Urothelium cell line (cell line): ENCODE measurements at places on chromosomes 2 and 18.
A peak's percentile ranks its signal among the peaks of the same experiment; 100 is the strongest.

DNA sequence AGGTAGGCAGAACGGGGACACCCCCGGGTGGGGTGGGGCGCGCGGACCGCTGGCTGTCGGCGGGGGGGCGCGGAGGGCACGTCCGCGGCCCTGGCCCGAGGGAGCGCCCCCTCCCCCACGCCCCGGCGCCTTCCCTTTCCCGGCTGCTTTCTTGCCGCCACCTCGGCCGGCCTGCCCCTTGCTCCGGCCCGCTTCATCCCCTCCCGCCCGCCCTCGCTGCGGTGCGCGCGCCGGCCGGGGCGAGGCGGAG lies 443 bp downstream of the VAPA start:
- peak; percentile 78 for DNase-seq

DNA sequence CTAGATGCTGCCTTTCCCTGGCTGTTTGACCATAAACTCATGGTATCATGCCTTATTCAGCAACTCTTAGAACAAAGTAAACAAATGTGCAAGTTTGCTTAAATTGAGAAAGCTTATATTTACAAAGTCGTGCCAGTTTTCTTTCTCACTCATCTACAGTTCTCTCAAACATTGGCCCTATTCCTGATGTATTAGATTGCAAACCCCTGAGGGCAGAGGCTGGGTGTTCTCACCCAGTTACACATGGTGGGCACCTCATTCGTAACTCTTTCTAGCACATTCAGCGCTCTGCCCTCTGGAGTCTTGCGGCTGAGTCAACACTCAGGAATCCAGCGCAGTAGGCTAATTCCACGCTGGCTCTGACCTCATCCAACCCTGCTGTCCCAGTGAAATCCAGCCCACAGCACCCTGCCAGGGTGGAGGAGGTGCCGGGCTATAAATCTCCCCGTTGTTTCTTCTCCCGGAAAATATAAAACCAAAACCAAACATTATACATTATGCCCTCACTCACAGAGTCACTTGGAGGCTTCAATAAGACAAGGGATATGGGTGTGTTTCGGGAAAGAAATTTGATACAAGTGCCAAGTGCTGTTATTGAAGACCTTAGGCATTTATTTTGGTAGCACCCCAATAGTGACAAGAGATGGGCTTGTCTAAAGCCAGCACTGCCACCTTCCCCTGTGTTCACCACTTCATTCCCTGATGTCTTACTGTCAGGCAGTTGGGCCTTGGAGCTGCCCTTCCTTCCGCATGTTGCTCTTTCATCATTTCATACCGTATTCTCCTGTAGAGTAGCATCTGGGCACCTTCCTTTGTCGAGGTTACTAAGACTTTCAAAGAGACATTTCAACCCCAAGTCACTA lies 287.4 kb downstream of the PRKCE start:
- DNase-seq, result peak; percentile 92

DNA sequence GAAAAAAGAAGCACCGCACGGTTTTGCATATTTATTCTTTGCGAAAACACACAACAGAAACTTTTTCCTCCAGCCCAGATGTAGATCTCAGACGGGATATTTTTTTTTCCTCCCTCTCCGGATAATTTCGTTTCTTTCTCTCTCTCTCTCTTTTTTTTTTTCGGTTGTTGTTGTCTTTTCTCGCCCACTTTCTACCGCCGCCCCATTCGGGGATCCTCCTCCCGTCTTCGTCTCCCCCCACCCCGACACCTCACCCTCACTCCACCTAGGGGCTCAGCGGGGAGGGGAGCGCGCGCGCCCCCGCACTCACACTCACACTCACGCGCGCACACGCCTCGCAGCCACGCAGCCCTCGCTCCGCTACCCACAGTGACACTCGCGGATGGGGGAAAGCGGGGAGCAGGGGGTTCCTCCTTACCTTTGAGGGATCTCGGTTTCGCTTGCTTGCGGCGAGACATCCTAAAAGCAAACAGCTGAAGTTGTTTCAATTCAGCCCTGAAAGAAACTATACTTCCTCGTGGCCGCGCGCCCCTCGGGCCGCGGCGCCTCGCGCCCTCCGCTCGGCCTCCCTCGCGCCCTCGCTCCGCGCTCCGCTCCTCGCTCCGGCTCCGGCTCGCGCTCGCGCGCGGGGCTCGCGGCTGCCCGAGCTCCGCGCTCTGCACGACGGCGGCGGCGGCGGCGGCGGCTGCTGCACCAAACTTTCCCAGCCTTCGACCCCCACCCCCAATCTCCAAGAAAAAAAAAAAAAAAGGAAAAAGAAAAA lies 1.3 kb downstream of the ZNF521 start:
- DNase-seq, result no peak

DNA sequence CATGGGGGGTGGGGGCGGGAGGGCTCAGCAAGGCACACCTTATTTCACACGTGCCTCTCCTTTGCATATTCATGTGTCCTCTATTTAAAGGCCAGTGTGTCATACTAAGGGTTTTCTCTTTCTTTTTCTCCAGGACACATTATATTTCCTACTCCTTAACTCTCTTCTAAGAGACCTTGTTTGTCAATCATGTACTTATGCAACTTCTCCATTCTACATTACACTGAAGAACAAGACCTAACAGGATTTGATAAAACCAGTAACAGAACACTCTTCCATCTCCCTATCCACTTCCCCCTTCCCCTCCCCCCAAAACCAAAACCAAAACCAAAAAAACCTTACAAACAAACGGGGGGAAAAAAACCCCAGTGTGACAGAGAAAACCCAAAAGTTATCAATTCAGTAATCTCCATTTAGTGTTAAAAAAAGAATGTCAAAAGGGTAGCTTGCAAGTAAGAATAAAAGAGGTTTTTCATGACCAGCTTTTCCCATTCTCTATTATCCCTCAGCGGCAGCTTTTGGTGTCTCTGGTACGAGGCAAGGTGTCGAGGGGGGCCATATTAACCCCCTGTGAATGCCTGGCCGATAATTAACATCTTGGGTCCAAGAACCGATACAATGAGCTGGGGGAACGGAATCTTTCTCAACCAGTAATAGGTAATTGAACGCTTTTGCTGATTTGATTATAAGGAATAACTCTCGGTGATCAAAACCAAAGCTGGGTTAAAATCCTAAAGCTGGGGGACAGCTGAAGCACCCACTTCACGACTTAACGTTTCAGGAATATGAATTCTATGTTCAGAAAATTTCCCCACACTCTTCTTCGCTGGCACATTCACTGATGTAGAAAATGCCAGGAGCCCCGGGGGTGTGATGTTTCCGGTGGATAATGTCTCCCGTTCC lies 191.0 kb upstream of the TCF4 start:
- no peak for DNase-seq

DNA sequence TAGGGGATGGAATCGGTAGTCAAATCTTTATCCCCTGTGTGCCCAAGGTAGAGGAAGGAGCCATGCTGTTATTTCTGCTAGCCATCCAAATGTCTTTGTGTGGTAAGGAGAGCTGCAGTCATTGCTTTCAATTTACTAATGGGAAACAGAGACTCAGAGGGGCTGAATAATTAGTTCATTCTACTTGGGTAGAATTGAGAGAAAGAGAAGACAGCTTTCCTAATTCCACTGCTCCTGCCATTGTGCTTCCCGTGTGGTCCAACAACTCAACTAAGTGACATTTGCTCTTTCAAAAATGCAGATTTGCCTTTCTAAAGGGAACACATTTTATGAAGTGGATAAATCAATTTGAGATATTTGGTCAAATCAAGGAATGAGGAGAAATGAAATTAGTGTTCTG lies 136.1 kb downstream of the AQP4 start:
- no peak for DNase-seq

DNA sequence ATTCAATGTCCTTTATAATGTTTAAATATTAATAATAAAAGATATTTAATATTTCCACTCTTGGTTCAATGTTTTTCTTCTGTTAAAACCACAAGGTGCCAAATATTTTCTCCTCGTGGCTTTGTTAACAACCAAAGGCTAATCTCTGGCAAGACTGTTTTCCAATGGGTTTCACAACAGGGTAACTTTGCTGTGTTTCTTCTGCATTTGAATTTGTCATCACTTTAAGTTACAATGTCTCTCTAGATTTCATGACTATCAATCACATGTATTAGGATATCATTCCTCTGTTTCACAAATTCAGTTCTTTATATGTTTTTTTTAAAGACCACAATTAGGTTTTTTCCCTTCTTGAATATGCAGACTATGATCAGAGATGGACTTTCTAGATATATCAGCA lies 469.8 kb upstream of the ACVR2A start:
- no peak for DNase-seq

- DNase-seq, result no peak
Observed at GRCh38 chr2:200266406-200266805, 40.1 kb upstream of the SPATS2L start.

DNA sequence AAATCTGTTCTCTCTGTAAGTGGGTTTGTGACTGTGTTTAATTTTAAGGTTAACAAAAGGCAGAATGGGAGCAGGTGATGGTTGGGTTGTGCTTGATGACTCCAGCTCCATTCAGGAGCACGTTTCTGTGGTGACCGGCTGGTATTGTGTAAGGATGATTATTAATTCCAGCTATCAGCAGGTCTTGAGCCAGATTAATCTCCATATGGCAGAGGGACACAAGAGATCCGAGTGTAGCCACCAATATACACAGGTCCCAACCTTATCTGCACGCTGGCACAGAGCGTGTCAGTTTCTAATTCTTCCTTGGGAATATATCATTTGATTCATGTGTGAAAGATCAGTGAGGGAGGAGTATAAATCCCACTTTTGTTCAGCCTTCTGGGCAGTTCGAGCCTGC lies 199.0 kb upstream of the DCC start:
- no peak for DNase-seq

DNA sequence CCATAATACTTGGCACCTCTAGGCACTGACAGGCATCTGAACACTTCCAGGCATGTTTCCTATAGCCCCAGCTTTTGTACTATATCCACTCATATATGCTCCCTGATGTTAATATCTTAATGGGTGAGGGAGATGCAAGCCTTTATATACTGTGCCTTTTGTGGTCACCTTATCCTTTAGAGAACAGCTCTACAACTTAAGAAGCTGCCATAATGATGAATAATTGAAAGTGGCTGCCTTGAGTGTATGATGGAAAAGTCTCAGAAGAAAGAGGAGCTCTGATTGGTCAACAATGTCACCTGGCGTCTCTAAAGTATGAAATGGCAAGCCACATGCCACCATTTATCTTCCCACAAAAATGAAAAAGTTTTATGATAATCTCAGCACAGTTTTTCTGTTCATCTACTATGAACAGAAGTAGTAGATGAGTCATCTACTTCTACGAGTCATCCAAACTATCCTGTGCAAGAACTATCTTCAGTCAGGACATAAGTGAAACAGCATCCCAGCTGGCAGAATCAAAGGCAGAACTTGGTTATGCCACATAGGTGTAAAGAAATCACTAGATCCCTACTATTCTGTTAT lies 997.9 kb upstream of the CELF4 start:
- DNase-seq, result no peak

DNA sequence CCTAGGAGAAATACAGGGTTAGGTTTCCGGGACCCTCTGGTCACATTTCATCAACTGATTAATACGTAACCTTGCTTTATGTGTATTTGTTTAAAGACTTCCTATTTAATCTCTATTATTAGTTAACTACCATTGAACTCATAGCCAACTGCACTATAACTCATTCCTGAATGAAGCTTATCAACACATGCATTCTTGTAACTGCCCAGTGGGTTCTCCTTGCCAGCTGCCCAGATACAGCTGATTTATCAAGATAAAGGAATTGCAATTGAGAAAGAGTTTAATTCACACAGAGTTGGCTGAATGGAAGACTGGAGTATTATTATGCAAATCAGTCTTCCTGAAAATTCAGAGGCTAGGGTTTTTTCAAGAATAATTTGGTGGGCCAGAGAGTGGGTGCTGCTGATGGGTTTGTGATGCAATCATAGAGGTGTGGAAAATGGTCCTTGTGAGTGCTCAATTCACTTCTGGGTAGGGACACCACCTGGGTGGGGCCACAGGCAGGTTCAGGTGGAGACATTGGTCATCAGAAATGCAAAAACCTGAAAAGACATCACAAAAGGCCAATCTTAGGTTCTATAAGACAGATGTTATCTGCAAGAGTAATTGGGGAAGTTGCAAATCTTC lies 21.1 kb upstream of the NOSTRIN start:
- no peak for DNase-seq

DNA sequence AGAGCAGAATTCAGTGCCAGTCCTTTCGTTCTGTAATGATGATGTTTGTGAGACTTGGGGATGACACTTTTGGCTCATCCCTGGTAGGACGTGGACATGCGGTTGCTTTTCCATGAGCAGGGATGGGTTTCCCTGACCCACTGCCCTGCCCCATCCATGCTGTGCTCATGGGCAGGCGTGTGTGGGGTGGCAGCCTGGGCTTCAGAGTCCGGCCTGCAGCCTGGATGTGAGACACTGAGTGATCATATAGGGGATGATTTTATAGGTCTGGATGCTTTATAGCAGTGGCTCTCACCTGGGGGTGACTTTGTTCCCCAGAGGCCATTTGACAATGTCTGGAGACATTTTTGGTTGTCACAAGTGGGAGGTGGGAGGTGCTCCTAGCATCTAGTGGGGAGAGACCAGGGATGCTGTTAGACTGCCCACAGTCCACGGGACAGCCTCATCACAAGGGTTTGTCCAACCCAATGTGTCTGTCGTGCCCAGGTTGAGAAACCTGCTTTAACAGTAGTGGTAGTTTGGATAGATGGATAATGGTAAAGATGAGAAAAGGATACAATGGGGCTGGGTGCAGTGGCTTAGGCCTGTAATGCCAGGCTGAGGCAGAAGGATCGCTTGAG lies 38.9 kb downstream of the LDLRAD4 start:
- no peak for DNase-seq

DNA sequence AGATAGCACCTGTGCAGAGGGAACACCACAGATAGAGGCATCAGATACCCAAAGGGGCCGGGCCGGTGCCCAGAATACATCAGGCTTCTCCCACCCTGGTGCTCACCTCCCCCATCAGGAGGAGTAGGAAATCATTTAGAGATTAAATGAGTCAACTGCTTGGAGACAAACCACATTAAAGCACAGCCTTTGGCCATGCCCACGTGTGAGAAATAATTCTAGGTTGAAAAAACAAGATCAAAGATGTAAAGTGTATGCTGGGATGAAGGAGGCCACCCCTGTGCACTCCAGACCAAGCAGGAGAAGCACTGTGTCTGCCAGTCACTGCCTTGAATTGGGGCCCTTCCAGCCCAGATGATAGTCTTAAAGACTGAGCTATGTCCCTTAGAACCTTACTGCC lies 152.8 kb upstream of the ACAA2 start:
- no peak for DNase-seq

GRCh38 chr2:239926587-239927232 lies 98.4 kb downstream of the NDUFA10 start:
- DNase-seq, result no peak

GRCh38 chr2:35463805-35464596 lies 891.6 kb upstream of the CRIM1 start:
- DNase-seq, result peak; percentile 8

- no peak for DNase-seq
Observed at GRCh38 chr2:29057006-29057405, 17.3 kb downstream of the PCARE start.

GRCh38 chr2:124875627-124876244 lies 850.6 kb downstream of the CNTNAP5 start:
- DNase-seq, result peak; percentile 25

DNA sequence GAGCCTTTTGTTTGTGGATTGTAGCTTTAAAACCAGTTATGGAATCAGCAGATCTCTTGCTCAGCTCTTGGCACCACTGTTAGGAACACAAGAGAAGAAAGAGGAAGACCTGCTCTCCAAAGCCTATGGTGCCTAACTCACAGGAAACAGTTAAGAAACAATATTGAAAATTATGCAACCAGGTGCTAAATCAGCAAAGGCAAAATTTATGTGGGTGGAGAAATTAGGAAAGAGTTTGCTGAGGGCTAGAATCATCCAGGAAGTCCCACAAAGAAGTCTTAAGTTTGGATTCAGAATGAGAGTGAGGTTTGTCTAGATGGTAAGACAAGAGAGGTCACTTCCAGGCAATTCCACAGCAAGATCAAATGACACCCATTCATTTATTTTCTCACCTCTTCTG lies 49.4 kb downstream of the AOX1 start:
- DNase-seq, result no peak
